Suprapubic skin (tissue), 4 donors: ENCODE measurements at places on chromosomes 13 and 19. TPM values are rescaled to one million over a fixed set of nuclear protein-coding genes. Genes with fewer than 3 reads are reported as not detected.

DNA sequence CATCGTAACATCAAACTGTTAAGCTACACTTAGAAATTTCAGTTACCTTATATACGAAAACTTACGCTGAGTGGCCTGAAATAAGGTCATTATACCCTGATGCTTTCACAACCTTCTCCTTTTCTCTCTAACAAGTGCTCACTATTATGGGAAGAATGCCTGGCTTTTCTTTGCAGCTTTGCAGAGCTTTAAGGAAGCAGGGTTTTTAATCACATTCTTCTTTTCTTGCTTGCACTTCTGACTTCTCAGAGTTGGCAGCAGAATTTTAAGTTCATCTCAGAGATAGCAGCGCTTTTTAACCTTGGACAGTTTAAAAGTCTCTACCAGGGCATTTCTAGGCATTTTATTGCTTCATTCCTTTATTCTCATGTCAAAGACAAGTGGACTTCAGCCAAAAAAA is 285.1 kb downstream of the SPRY2 start:
- H3K4me1 ChIP-seq: no peaks in the 10 kb centered on the region
- no peaks in the 10 kb centered on the region for H3K27me3 ChIP-seq
- no peak overlapping the region for H3K4me3 ChIP-seq

Gene ZNF491
- 0.48 TPM for total RNA-seq

- no peaks in the 10 kb centered on the region for H3K36me3 ChIP-seq
- no peak for DNase-seq
- H3K4me3 ChIP-seq: peak overlapping the region; percentile 54
- H3K27me3 ChIP-seq: no peaks in the 10 kb centered on the region
Measured at GRCh38 chr19:43620061-43621001, 902 bp upstream of the ZNF428 start.

Gene KLK14
- total RNA-seq: 22.8 TPM

GRCh38 chr13:42009057-42009456 is 39.4 kb upstream of the DGKH start:
- peaks cover 12% of the 10 kb centered on the region for H3K4me1 ChIP-seq
- DNase-seq: no peak
- no peak overlapping the region for H3K4me3 ChIP-seq
- H3K36me3 ChIP-seq: no peaks in the 10 kb centered on the region
- H3K27ac ChIP-seq: no peak overlapping the region

- no peak overlapping the region for H3K27ac ChIP-seq
- peaks cover 20% of the 10 kb centered on the region for H3K27me3 ChIP-seq
- no peak for DNase-seq
Measured at GRCh38 chr19:17703824-17704463, 15.3 kb upstream of the MAP1S start.
